ENCODE measurements at places on chromosomes 1 and 21. TPM values are rescaled to one million over a fixed set of nuclear protein-coding genes. Genes with fewer than 3 reads are reported as not detected.
A peak's percentile ranks its signal among the peaks of the same experiment; 100 is the strongest.

The AQP10 gene
- 0.20 TPM for total RNA-seq

DNA sequence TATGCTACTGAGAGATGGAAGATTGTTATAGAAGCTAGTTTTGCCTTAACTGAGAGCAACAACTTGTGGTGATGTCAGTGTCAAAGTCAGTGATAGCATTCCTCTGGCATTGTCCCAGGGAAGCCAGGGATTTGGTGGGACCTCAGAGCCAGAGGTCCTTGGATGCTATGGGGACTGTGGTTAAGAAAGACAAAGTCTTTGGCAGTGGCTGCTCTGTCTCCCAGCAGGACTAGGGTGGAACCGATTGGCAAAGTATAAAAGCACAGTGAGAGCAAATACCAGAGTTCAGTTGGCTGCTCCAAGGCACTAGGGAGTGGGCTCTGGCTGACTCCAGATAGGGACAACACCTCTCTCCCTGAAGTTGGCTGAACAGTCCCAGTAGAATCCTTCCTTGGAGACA lies 104.8 kb downstream of the GDAP2 start:
- no peak for DNase-seq

GRCh38 chr1:232127190-232127589 lies 500.6 kb downstream of the DISC1 start:
- DNase-seq, result no peak

GRCh38 chr1:178098262-178098661 lies 4.4 kb downstream of the RASAL2 start:
- no peak for DNase-seq

The CSF3R gene
- total RNA-seq, result 334 TPM

GRCh38 chr1:65149351-65150107 lies 1.5 kb downstream of the AK4 start:
- DNase-seq, result no peak

- no peak for DNase-seq
Measured at GRCh38 chr21:36480618-36481017, 696 bp upstream of the CLDN14 start.

The KRTAP20-4 gene
- not detected for total RNA-seq

The EPS8L3 gene
- total RNA-seq, result not detected

GRCh38 chr1:187509091-187509490 lies 680.3 kb downstream of the PLA2G4A start:
- DNase-seq, result no peak

The HCRTR1 gene
- total RNA-seq, result not detected

- DNase-seq, result peak; percentile 54
Measured at GRCh38 chr1:218380125-218380977, 35.2 kb downstream of the TGFB2 start.

DNA sequence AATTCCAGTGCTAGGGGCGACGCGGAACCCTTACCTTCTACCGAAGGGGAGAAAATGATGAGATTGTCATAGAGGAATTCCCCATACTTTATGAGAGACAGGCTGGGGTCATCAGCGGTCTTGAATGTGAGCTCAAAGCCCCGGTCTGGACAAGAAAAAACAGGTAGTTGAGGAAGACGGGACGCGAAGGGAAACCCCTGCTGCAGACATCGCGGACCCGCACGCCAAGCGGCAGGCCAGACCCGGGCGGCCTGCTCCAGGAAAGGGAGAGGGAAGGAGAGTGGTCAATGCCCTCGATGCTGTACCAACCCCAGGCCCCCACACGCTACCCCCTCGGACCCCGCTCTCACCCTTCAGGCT lies 342 bp downstream of the DDOST start:
- no peak for DNase-seq

The HEYL gene
- 16.0 TPM for total RNA-seq

DNA sequence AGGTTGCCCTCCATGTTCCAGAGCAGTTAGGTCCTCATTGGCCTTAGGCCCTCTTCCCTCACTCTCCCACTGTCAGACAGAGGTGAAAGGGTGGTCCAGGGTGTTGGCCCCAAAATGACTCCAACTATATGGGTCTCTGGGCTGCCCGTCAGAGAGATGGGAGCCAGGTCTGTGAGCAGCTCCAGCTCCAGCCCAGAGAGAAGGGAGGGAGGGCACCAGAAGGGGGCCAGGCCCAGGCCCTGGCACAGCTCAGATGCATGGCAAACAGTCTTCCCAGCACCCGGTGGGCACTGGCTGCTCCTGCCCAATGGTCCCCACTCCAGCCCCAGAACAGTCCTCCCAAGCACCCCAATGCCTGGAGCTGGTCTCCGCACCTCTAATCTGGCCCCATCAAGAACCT lies 2.2 kb downstream of the BCAN start:
- DNase-seq, result no peak

DNA sequence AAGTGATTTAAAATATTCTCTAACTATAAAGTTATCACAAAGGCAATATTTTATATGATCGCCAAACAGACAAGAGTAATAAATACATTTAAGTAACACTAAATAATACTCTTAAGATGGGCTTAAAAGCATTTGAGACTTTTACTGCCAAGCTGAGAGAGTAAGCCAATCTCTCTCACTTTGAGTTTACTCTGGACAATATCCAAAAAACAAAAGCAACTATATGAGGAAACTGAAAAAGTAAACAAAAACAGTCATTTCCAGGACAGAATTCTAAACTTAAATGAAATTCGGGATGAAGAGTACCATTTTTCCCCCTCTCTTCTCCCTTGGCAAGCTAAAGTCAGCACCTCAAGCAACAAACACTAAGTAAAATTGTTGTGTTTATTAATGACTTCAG lies 173.2 kb downstream of the COP1 start:
- peak; percentile 58 for DNase-seq

DNA sequence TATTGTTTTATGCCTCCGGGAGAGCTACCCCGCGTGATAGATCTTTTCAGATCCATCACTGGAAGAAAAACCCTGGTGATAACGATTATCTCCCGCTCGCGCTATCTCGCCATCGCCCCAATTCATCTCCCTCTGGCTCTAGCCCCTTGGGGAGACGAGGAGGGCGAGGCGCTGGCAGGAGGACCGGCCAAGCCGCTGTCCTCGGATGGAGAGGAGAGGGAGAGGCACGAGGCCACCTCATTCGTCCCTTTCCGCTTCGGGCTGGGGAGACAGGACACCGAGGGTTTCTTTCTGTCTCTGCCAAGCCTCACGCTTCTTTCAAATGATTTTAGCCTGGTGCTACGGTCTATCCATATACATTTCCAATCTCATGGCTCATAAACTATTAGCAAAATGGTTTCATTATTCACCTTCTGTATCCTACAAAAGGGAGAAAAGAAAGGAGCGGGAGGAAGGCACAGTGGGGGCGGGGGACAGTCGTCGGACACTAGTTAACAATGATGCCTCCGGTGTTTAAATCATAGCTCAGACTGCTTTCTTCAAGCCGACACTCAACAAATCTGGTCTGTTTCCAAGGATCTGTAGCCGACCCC lies 415.0 kb upstream of the ESRRG start:
- no peak for DNase-seq

DNA sequence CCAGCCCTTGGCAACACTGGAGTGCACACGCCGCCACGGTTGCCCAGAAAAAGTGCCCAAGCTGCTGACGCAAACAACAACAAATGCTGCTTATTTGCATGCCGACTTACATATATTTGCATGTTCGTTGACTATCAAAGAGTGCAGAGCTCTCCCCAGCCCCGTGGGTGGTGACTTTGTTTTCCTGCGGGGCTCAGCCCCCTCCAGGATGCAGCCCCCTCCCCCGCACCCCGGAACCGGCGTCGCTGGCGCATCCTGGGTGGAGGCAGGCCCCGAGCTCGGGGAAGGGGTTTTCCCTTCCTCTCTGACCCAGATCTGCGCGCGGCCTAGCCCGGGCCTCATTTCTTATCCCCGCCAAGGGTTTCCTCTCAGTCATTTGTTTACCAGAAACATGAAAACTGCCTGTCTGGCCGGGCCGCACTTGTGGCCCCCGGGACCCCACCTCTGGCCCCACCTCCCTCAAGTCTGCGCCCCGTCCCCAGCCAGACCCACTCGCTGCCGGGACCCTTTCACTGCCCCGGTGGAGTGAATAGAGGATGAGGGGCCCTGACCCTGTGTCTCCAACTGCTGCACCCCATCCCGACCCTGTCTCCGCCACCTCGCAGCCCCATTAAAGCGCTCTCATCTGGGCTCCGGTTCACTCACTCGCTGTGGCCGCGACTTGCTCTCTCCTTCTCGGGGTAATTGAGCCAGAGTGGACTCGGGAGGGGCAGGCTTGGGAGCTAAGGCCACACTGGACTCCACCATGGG lies 5.5 kb downstream of the TNFRSF25 start:
- DNase-seq, result no peak

DNA sequence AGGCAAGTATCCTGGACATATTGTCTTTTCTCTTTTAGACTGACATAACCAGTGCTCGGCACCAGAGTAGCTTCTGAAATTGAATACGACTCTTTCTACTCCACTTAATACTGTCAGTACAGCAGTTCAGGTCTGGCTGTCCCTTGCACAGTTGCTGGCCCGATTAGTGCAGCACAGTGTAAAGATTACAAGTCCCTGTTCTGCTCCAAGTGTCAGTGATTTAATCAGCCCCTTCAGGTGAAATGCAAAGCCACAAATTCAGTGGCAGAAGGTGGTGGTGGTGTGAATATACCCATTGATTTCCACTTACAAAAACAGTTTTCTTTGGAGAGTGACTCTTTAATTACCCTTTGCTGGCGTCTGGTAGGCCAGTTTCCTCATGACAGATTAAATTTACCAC lies 545.4 kb downstream of the ADGRL2 start:
- DNase-seq, result no peak

GRCh38 chr1:112557385-112557784 lies 48.6 kb downstream of the WNT2B start:
- no peak for DNase-seq

DNA sequence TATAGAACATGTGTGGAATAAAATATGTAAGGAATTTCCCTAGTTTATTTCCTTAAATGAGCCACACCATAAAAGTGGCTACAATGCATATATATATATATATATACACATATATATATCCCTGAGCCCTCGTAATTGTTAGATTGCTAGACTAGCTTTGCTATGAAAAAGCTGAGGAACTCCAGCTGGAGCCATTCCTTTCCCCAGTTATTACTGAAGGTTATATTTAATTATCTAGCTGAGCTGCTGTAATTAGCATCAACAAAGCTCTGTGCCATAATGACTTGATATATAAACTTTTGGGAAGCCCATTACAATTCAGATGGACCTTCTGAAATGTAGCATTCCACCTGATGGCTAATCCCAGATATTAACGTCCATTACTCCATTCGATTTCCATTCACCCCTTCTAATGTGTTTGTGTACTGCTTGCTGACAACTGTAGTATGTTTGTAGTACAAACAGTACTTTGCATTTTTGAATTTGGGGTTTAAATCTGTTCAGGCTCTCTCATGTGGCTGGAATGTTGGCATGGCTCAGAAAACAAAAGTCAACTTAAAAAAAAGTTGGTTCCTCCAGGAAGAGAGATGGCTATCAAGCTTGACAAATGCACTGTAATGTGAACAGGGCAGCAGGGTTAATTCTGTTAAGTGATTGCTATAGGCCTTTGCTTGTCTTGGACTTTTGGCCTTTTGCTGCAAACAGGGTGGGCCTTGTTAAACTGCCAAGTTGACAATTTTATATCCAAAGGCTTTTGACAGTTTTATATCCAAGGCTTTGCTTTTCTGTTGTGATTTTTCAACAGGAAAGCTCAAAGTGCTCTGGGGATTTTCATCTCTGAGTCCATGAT lies 170.0 kb downstream of the LTN1 start:
- peak; percentile 85 for DNase-seq

- peak; percentile 34 for DNase-seq
Measured at GRCh38 chr21:17775431-17776126, 43.6 kb downstream of the C21orf91 start.

GRCh38 chr1:89855413-89856123 lies 34.7 kb downstream of the LRRC8D start:
- DNase-seq, result no peak

The TRNP1 gene
- 23.4 TPM for total RNA-seq
